ENCODE measurements at places on chromosomes 2 and 18.

GRCh38 chr2:217366266-217366895, 506.5 kb upstream of the TNP1 start:
- DNase-seq, result no peak

GRCh38 chr2:144181001-144181400, 338.9 kb downstream of the ZEB2 start:
- peak; percentile 35 for DNase-seq

GRCh38 chr2:69491864-69492263, 54.6 kb upstream of the NFU1 start:
- no peak for DNase-seq

DNA sequence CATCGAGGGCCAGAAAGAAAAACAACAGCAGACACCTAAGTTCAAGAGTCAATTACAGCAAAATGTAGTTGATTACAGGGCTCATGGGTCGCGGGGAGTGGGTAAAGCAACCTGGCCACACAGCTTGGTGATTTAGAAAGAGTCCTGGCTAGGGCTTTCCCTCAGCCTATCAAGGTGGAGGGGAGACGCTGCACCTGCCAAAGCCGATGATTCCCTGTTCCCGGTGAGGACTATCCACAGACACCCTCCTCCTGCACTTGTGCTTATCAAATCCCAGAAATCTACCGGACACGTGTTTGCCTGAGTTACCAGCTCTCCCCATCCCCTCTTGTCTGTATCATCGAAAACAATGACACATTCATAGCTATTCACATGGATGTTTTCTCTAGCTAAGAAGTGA, 7.0 kb upstream of the SOX11 start:
- DNase-seq, result no peak

- DNase-seq, result no peak
These were observed 106.4 kb downstream of the NDUFA10 start for GRCh38 chr2:239918749-239919148.

DNA sequence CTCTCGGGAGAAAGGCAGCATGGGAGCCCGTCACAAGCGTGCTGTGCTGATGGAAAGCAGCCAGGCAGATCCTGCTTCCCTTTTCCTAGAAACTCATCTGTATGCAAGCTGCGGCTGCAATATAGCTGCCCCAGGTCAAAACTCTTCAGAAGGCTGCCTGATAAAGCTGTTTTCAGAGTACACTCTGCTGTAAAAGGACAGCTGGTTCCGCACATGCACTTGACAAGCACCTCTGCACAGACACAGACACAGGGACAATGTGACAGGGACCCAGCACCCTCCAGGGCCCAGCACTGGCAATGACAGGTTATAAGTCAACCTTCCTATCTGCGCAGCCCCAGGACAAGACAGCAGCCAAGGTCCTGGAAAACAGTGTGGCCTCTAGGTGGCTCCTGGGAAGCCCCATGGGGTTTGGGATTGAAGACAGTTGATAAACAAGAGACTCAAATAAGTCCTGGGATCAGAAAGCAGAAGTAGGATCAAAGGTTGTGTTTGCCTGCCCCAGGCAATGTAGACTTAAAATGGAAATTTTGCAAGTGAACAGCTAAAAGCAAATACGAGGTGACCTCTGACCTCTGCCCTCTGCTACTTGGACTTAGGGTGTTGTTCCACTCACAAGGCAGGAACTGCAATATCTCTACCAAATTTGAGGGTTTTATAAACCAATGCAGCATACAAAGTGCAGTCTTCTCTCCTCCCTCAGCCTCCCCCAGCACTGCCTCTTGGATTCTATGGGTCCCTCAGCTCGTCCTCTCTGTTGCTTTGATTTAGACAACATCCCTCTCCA, 16.9 kb downstream of the SLC66A2 start:
- no peak for DNase-seq

DNA sequence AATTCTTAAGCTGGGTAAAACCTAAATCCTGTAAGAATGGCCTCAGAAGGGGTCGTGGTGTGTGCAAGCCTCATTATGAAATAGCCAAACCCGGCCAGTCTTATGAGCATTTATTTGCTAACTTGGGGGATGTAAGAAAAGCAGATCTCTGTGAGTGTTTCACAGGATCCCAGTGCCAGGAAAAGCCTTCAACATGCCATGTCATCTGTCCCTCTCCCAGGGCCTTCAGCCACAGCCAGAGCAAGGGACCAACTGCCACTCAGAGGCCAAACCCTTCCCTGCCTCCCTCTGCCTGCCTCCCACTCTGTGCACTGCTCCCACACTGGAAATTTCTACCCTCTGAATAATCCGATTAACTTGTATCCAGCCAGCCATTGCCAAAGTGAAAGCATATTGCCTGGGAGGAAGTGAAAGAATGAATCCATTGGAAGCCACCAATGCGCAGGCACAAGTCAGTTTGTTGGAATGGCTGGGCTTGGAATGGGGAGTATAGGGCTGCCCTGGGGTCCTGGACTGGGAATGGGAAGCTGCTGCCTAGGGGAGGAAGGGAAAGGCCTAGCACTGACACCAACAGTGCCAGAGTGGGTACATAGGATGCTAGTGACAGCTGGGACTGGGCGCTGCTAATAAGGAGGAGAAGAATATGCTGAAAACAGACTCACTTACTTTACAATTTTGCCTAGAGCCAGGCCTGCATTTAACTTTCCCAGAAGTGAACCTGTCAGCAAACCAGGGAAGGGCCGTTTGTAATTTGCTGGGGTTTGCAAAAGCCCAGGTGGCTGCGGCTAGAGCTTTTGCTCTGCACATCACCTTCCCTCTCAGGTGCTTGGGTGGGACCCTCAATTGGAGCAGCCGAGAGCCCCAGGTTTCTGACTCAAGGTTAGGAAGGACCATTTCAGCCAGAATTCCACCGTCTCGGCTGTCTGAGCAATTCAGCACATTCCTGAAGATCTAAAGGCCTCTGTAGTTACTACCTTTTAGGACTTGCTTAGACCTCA, 146.6 kb upstream of the NCK2 start:
- DNase-seq, result no peak

DNA sequence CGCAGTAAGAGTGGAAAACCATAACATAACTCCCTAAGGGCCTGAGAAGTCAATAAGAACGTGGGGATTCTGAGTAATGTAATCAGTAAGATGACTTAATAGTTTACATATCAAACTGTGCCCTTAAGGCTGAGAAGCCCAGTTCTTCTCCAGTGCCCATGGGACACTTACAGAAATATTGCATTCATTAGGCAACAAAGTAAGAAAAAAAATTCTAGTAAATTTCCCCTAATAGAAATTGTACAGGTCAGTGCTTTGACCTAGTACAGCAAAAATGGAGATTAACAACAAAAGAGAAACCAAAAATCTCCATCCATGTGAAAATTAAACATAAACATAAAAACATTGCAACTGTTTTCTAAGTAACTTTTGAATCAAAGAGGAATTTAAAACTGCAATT, 139.8 kb upstream of the HS6ST1 start:
- no peak for DNase-seq

DNA sequence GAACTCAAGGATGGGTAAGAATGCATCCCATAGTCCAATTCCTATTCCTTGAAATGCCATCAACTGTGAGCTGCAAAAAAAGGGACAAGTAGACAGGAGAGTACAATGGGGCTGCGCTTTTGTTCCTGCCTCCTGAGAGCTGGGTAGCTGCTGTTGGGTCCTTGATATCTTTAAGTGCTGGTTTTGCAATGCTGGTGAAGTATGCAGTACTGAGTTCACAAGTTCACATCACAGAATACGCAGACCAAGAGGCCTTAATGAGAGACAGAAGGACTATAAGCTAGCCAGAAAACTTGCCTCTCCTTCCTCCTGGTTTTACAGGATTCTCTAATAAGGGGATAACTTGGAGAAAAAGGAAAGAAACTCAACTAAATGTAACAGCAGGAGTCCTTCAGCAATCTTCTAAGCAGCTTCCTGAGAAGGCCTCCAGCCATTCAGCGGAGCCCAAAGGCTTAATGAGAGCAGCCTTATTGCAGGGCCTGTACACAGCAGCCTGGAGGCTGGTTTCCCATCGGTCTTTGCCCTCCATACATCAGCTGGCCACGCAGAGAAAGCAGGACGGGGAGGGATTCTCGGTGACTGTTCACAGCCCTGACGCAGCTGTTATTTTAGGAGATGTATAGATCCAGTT, 293.1 kb downstream of the CDCA7 start:
- DNase-seq, result peak; percentile 81
